Mucosa of descending colon (tissue), 3 donors: ENCODE measurements at places on chromosomes 6 and 20. TPM values are rescaled to one million over a fixed set of nuclear protein-coding genes. Genes with fewer than 3 reads are reported as not detected.

Gene PRR18
- total RNA-seq, result 0.13 TPM

Gene MLN
- total RNA-seq, result not detected

Gene TRDN
- total RNA-seq, result not detected

Gene SLPI
- 43.3 TPM for total RNA-seq

Gene ANGPT4
- total RNA-seq, result 0.05 TPM

Gene CRYBG1
- 86.4 TPM for total RNA-seq

Gene MYCT1
- total RNA-seq, result 6.2 TPM

Gene OVOL2
- 11.5 TPM for total RNA-seq

Gene LGSN
- total RNA-seq, result 0.09 TPM

Gene CCHCR1
- 53.3 TPM for total RNA-seq

Gene SLC17A4
- 40.1 TPM for total RNA-seq

Gene JPH2
- 2.3 TPM for total RNA-seq

Gene TNXB
- total RNA-seq, result 20.1 TPM

Gene CYP39A1
- 4.1 TPM for total RNA-seq
